AG04449 (cell line): ENCODE measurements at places on chromosomes 4 and X.

- DNase-seq: no peak
Measured at GRCh38 chr4:126799416-126799815, 833.3 kb upstream of the INTU start.

GRCh38 chr4:11439836-11440235, 11.1 kb upstream of the HS3ST1 start:
- DNase-seq: no peak

DNA sequence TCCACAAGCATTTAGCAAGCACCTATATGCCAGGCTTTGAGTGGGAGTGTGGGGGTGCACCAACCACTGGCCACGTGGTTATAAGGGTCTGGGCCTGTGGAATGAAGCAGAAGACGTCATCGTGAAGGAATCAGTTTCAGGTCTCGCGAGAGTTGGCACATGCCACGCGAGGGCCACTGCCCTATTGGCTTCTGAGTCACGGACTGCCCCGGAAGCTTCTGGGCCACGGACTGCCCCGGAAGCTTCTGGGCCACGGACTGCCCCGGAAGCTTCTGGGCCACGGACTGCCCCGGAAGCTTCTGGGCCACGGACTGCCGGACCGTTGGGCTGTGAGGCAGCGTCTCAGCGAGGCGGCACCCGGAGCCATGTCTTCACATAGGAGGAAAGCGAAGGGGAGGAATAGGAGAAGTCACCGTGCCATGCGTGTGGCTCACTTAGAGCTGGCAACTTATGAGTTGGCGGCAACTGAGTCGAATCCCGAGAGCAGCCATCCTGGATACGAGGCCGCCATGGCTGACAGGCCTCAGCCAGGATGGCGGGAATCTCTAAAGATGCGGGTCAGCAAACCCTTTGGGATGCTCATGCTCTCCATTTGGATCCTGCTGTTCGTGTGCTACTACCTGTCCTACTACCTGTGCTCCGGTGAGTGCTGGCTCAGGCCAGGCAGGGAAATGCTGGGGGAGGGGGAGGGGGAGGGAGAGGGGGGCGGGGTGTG, at the start of gene FMR1NB:
TSS of gene FMR1NB (plus strand) at position 300 of the 715 bp plus-strand sequence. CDS start at position 366, 66 bp downstream.
- no peak for DNase-seq

- DNase-seq: no peak
Measured at GRCh38 chrX:150268839-150269355, 94.2 kb upstream of the MAMLD1 start.

DNA sequence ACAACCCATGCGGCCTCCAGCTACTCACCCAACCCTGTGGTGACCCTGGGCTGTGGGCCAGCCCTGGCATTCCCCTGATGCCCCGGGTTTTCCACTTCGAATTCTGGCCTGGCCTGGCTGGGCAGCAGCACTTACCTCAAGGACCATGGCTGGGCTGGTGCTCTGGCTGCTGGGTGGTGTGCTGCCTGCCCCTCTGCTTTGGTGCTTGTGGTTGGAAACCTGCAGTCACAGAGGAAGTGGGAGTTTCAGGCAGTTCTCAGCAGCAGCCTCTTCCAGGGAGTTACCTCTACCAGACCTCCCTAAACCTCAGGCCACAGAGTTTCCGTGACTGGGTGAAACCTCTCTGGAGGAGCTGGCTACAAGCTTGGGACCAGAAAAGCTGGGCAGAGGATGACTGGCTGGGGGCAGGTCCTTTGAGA, at the start of gene CXCR3:
TSS of gene CXCR3 (minus strand) at position 209 of the 419 bp plus-strand sequence. CDS start at position 147, 62 bp downstream.
- DNase-seq: no peak

- DNase-seq: no peak
Measured at GRCh38 chrX:148416142-148416541, 84.3 kb upstream of the AFF2 start.

GRCh38 chrX:43405191-43405590, 250.9 kb upstream of the MAOA start:
- no peak for DNase-seq

DNA sequence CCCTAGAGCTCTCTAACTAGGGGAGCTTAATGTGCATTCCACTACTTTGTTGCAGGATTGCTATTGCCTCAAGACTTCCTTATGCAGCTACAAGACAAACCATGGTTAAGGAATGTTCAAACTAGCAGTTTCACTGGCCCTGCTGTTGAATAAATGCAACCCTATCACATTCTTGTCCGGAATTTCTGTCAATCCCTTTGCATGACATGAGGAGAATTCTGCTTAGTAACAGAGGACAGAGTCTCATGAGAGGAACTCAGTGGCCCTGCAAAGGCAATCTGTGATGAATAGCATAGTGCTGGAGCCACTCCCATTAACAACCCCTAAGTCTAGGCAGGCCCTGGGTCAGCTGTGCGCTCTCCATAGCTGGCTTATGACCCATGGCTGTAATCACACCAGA, 30.7 kb upstream of the SGMS2 start:
- DNase-seq: peak; percentile 9

DNA sequence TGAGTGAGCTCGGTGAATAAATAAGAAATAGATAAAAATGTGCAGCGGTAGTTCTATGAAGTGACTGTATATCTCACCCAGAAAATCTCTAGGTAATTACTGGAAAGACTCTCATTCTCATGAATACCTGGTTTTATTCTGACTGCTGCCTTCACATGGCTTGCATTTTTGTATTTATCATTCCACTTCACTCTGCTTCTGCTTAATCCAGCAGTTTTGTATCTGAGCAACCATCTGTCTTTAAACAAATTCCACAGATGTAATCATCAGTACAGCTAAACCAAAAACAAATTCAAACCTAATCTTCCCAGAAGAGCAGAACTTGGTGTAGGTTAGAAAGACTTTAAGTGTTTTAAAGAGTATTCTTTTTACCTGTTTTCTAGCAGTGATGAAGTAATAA, 11.2 kb upstream of the ALB start:
- no peak for DNase-seq

- DNase-seq: no peak
Measured at GRCh38 chrX:115639334-115639880, 78.4 kb downstream of the PLS3 start.

GRCh38 chr4:19945979-19946380, 305.7 kb upstream of the SLIT2 start:
- peak; percentile 91 for DNase-seq

DNA sequence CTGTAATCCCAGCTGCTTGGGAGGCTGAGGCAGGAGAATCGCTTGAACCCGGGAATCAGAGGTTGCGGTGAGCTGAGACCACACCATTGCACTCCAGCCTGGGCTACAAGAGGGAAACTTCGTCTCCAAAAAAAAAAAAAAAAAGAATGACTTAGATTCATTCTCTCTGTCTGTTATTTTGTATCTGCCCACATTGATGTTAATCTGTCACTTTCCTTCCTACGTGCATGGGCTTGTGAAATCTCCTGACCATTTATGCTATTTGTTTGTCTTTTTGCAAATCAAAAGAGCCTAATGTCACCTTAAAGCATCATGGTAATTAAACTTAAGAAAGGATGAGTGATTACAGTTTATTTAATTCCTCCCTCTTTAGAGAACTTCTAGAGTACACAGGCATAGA, 27.4 kb downstream of the GAB1 start:
- no peak for DNase-seq

GRCh38 chr4:8092282-8092681, 66.3 kb downstream of the ABLIM2 start:
- DNase-seq: no peak

GRCh38 chrX:38563030-38563429, 1.7 kb downstream of the TSPAN7 start:
- DNase-seq: no peak

DNA sequence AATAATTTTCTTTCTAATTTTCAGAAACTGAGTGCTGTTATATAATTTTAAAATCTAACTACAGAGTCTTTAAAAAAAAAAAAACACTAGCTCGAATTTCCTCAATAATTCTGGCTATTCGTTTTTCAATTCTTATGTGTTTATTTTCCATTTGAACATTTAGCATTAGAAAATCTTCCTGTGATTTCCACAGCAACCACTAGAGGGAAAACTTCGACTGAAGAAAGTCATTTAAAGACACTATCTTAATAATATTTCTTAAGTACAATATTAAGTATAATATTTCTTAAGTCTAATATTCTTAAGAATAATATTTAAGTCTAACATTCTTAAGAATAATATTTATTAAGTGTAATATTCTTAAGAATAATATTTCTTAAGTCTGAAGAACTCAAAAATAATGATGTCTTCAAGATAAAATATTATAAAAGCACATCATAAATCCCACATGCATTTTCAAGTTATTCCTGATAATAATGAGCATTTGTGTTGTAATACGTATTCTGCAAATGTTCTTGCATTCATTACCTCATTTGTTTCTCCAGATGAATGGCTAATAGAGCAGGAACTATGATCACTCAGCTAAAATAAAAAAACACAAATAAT, 118.4 kb upstream of the WDR17 start:
- peak; percentile 1 for DNase-seq

- no peak for DNase-seq
Measured at GRCh38 chr4:121737846-121738554, 27.0 kb downstream of the SMIM43 start.

- no peak for DNase-seq
Measured at GRCh38 chr4:7183161-7183560, 9.2 kb upstream of the SORCS2 start.

GRCh38 chrX:68443155-68443868, 10.0 kb upstream of the OPHN1 start:
- no peak for DNase-seq

DNA sequence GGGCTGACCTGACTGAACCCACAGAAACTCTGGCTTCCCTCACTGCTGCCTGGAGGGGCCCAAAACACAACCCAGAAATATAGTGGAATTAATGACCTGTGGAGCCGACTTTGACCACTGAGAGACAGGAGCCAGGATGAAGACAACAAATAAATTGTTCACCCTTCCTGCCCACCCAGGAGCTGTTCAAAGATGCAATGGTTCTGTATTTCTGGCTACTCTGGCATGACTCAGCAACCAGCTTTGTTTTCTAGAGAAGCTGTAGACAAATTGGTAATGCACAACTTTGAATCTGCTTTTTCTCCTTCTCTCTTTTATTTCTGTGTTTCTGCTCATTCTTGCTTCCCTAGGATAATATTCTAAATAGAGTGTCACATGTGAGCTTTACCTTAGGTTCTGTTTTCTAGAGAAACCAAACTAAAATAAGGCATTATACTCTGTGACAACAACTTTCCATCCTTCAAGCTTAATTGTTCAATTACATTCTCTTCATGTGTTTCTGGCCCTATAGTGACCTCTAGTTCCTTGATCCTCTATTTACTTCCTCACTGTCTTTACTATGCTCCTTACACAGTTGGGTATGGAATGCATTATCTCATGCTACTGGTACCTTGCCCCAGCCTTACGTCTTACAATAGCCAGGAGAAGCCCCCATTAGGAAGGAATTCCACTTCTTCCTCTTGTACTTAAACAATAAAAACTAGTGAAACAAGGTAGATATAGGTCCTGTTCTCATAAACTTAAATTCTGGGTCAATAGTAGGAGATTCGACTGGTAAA, 6.5 kb upstream of the PRKG2 start:
- no peak for DNase-seq

GRCh38 chrX:43813898-43814297, 68.4 kb downstream of the MAOB start:
- DNase-seq: no peak

DNA sequence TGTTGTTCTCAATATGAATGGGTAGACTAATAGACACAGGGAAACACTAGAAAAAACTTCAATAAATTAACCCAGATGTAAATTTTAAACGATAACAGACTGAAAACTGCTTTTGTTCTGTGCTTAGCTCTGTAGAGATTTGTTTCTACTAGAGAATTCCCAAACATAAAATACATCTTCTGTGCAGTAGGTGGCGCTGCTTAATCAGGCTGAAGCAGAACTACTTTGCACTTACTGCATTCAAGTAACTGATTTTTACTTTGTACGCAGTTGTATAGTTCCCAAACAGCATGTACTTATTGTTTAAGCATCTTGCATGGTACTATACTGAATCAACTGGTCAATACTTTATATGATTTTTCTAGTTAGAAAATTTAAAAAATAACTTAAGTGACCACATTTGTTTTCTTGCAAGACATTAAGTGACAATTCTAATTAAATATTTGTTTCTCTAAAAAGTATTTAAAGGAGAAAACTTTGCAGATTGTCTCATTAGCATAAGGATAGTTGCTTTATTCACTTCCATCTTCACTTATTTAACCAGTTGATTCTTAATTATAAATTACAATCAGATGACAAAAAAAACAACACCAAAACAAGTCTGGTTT, 490.6 kb downstream of the IL15 start:
- peak; percentile 40 for DNase-seq

GRCh38 chr4:179762840-179763239, 2320.6 kb upstream of the AGA start:
- no peak for DNase-seq
